Inflammatory macrophage treated with lipopolysaccharide for 1 hour (primary cell): ENCODE measurements at places on chromosomes 3 and 15.
A peak's percentile ranks its signal among the peaks of the same experiment; 100 is the strongest.

GRCh38 chr3:23991683-23992628 lies 46.9 kb downstream of the NR1D2 start:
- no peak for DNase-seq

DNA sequence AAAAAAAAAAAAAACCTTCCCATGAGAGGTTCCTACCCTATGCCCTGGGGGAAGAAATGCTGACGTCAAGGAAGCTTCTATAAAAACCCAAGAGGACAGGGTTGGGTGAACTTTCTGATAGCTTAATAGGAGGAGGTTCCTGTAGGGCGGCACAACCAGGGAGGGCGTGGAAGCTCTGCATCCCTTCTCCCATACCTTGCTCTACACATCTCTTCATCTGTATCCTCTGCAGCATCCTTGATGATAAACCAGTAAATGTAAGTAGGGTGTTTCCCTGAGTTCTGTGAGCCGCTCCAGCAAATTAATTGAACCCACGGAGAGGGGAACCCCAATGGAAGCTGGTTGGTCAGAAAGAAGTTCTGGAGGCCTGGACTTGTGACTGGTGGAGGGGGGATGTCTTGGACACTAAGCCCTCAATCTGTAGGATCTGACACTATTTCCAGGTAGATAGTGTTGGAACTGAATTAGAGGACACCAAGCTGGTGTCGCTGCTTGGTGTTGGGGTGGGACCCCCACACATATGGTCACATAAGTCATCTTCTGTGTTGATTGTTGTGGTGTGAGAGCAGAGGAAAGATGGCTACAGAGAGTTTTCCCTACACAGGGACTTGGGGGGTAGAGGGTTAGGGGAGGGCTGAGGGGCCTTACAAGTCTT lies 91.5 kb downstream of the ST6GAL1 start:
- DNase-seq: no peak

GRCh38 chr3:127484601-127485388 lies 105.7 kb downstream of the TPRA1 start:
- DNase-seq: no peak

DNA sequence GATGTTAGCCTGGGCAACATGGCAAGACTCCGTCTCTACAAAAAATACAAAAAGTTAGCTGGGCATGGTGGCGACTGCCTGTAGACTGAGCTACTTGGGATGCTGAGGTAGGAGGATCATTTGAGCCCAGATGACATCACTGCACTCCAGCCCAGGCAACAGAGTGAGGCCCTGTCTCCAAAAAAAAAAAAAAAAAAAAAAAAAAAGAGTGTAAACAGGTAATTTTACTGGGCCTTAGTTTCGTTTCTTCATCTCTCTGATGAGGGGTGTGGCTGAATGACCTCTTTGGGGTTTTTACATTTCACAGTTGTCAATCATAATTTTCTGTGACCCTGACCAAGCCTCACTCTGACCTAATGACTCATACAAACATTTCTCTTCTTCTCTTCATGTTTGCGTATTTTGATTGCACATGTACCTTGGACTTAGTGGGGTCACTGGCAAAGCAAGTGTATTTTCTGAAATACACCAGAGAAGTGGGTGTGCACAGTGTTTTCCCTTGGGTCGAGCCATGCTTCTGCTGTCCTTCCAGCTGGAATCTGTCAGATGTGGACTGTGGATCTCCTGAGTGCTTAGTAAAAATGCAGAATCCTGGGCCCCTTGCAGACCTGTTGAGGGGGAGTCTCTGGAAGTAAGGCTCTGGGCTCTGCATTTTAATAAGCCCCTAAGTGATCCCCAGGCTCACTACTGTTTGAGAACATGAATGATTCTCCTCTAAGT lies 140.5 kb downstream of the FNDC3B start:
- peak; percentile 63 for DNase-seq

- DNase-seq: peak; percentile 65
Measured at GRCh38 chr3:177603148-177603603, 405.9 kb upstream of the TBL1XR1 start.

- DNase-seq: no peak
Measured at GRCh38 chr15:27679731-27680471, 419.2 kb downstream of the OCA2 start.

GRCh38 chr3:31606453-31606852 lies 73.7 kb downstream of the STT3B start:
- DNase-seq: no peak

DNA sequence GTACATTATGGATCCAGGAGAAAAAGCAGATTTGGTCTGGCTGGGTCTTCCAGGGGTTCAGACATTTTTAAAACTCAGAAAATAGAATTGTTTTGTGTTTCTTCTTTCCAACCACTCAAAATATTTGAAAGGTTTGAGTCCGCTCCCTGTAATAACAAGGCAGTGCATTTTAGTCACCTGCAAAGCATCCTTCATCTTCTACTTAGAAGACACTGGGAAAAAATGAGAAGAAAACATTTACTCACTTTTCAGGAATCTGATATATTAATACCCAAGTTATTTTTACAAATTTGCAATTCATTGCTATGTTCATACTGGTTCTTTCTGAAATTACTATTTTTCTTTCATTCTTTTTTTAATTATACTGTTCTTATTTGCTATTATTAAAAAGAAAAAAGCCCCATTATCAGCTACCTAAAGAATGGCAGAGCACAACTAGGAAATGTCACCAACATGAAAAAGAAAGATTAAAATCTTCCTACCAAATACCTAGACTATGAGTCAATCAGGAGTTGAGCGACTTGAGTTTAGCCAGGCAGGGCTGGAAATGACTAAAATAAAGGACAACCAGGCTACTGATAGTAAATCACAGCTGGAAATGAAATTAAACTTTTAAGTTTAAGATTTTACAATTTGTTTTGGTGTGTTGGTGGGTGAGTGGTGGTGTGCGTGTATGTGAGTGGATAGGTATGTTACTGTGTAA lies 280.3 kb upstream of the THBS1 start:
- DNase-seq: no peak

GRCh38 chr15:93235926-93236780 lies 147.1 kb upstream of the RGMA start:
- peak; percentile 96 for DNase-seq

GRCh38 chr3:41106691-41107090 lies 92.6 kb upstream of the CTNNB1 start:
- no peak for DNase-seq

DNA sequence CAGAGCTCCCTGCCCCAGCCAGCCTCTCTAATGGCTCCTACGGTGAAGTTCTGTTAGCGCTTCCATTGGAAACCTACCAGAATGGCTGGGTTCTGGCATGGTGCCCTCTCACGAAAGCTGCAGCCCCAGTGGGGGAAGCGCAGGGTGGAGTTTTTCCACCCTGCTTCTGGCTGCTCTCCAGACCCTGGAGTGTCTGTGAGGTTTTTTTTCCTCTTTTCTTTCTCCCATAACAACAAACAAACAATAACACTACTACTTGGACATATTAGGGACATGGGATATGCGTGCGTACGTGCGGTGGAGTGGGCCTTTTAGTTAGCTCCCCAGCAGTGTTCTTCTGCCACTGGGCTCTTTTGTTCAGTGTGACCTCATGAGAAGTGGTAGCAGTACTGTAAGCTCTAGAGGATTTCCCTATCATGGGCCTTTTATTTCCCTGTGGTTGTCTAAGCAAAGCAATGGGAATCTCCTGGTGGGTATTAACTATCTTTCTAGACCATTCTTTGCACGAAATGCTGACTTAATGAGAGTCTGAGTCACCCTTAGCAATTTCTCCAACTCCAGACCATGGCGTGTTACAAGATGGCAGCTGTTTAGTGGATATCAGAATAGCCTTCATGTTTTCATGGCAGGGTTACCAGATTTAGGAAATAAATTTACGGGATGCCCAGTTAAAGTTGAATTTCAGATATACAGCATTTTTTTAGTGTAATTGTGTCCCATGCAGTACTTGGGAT lies 161.9 kb downstream of the FNDC3B start:
- DNase-seq: peak; percentile 84

DNA sequence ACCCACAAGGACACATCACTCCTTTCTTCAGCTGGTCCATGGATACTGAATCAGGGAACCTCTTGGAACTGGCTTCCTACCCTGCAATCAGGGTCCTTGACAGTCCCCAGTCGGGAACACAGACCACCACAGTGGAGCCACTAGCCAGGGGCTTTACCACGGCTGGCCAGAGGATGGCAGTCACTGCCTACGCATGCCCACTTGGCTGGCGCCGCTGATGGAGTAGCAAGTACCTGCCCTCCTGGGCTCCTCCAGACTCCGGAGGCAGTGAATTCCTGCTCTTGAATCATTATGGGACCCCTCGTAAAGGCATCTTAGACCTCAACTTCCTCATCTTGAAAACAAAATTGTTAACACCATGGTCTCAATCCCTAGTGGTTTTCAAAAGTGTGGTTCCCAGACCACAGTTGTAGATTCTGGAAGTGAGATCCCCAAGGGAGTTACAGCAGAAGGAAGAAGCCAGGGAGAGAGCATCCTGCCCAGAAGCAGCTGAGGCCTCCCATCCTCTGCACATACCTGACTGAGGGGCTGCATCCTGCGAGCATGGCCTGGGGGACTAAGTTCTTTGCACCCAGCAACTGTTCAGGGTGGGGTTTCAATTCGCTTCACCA lies 9.1 kb upstream of the SKIC8 start:
- peak; percentile 70 for DNase-seq

- DNase-seq: no peak
Measured at GRCh38 chr3:124206225-124207055, 214.5 kb upstream of the ROPN1 start.

- no peak for DNase-seq
Measured at GRCh38 chr3:11510001-11510340, 133.7 kb downstream of the VGLL4 start.

GRCh38 chr3:147733217-147733616 lies 324.1 kb downstream of the ZIC1 start:
- DNase-seq: no peak

DNA sequence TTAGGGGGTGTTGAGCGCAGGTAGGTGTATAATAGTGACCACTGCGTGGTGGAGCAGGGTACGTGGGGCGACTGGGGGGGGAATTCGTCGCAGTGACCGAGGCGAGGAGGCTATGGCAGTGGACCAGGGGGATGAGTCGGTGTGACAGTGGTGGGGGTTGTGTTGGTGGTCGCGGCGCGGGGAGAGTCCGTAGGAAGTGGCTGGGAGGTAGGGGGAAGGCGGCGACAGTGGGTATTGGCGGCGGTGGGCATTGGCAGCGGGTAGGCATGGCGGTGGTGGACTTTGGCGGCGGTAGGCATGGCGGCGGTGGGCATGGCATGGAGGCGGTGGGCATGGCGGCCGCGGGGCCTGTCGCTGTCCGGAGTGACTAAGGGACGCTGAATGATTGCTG lies 739 bp downstream of the SNRPN start:
- no peak for DNase-seq

DNA sequence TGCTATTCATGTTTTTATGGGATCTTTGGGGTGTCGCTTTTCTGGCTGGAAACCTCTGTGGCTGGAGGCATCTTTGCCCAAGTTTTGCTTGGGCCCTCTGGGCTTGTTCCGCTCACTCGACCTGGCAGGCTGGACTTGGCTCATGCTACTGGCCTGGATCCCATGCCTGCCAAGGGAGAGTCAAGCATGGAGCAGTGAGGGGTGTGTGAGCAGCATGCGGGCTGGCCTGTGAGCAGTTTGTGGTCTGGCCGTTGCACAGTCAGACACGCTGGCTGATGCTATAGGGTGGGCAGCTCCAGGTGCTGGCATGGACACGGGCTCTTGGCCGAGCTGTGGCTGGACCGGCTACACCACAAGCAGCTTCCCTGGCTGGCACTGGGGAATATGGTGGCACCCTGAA lies 491.1 kb downstream of the AGBL1 start:
- DNase-seq: no peak

- no peak for DNase-seq
Measured at GRCh38 chr3:102471001-102471400, 36.2 kb downstream of the ZPLD1 start.

GRCh38 chr3:112456147-112456546 lies 43.1 kb downstream of the BTLA start:
- DNase-seq: no peak

- DNase-seq: no peak
Measured at GRCh38 chr3:160381470-160381869, 17.6 kb downstream of the IFT80 start.

GRCh38 chr3:157514371-157514895 lies 11.2 kb upstream of the VEPH1 start:
- DNase-seq: no peak

DNA sequence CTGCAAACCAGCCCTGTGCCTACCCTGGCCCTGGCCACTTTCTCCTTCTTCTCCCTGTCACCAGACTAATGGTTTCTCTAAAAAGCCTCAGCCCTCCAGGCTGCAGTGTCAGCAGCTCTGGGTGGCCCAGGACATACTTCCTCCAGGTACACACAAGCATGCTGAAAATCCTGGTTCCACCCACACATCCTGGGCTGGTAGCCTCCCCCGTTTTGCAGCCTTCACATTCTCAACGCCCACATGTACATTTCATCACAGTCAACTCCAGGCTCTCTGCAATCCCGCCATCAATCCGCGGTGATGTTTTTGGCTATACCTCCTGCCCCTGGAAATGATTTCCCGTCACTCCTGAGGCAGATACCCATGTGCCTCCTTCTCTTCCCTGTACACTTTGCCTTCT lies 59.4 kb downstream of the MAGEF1 start:
- no peak for DNase-seq

DNA sequence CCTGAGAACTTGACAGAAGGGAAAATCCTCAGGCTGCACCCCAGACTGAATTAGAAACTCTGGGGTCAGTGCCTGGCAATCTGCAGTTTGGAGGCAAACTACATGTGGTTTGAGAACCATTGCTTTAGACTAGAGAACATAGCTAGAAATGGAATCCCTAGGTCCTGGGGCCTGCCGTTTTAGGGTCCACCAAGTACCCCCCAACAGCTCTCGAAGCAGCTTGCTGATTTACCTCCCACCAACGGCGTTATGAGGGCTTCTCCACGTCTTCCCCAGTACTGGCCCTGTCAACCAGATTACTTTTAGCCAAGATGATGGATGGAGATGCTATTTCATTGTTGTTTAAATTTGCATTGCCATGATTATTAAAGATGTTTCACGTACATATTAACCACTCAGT lies 272.5 kb downstream of the XXYLT1 start:
- DNase-seq: no peak

- no peak for DNase-seq
Measured at GRCh38 chr15:51255533-51255932, 82.9 kb downstream of the CYP19A1 start.

- DNase-seq: no peak
Measured at GRCh38 chr3:114320246-114320645, 26.4 kb downstream of the TIGIT start.
